T47D (cell line): ENCODE measurements at places on chromosomes 3 and 15.

GRCh38 chr3:106707347-106707746 is 669.9 kb upstream of the CCDC54 start:
- no peak for DNase-seq

- DNase-seq: no peak
Measured at GRCh38 chr3:141362736-141363135, 5.6 kb upstream of the ZBTB38 start.

- peak; percentile 62 for DNase-seq
Measured at GRCh38 chr3:49906073-49906743, 2.5 kb upstream of the MST1R start.

GRCh38 chr3:17302774-17303173 is 418.0 kb downstream of the PLCL2 start:
- DNase-seq: no peak

DNA sequence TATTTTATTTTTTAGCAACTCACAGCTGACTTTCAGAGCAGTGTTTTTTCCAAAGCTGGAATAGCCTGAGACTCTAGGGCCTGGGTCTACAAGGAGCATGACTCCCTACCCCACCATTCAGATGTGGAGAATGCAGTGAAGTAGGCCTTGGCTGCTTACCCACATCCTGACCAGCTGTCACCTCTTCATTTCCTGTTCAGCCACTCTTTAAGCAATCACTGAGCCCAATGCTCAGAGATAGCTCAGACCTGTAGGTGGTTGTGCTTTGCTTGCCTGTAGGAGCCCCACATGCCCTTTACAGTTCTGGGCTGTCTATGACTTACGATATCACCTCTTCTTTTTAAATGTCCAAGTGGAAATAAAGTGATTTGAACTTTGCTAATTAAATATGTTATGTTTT is 148.1 kb downstream of the NEK11 start:
- DNase-seq: no peak

DNA sequence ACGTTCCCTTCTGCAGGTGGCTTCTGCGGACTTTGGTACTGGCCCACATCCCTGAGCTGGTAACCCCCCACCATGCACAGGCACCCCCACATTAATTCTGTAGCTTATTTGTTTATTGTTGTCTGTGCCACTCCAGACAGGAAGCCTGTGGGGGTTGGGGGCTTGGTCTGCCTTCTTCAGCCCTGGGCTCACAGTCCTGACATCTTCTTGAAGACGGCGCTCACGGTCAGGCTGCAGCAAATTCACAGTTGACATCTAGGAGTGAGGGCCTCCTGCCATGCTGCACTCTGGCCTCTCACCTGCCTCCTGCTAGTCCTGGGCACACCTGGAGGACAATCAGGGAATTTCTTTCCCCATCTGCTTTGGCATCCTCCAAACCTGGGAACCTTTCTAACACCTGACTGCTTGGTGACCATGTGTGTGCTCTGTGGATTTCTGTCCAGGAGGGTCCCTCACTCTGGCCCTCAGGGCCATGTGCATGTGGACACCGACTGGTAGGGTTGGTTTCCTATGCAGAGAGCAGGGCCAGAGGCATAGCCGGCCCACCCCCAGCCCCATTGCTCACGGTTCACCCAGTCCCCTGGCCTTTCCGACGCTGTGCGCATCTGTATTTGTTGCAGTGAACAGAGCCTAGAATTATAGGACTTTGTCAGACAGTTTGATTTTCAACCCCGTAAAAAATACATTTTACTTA is 68.8 kb downstream of the APBA2 start:
- DNase-seq: no peak

GRCh38 chr3:129476586-129476985 is 36.6 kb downstream of the IFT122 start:
- no peak for DNase-seq

- DNase-seq: no peak
Measured at GRCh38 chr3:80331494-80332170, 563.8 kb upstream of the ROBO1 start.

GRCh38 chr15:20294651-20295237 is 246.9 kb downstream of the GOLGA6L6 start:
- no peak for DNase-seq

GRCh38 chr3:108391917-108392593 is 95.7 kb downstream of the HHLA2 start:
- no peak for DNase-seq

DNA sequence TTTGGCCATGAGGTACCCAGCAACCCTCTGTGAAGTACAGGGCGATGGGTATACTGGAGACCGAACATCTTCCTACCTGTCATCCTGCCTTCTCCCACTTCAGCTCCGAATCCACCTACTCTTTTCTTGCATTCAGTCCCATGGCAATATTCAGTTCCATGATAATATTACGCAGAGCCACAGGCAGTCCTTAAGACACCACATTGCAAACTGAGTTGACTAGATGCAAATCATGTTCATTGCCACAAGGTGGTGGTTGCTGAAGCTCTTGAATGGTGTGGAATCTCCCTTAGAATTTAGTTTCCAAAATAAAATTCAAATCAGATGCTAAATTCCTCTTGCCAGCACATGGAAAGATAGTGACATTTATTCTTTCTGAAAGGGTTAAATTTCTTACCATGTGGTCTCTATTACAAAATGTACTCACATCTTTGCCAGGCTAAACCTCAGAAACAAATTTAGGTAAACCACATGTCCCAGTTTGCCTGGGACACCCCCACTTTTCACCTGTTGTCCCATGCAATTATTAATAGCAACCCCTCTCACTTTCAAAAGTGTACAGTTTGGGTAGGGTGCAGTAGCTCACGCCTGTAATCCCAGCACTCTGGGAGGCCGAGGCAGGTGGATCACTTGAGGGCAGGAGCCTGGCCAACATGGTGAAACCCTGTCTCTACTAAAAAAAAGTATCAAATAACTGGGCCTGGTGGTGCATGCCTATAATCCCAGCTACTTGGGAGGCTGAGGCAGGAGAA is 1.7 kb upstream of the NME9 start:
- DNase-seq: no peak
